ENCODE measurements at places on chromosomes 7 and 10.

GRCh38 chr10:62234077-62234605 lies 34.5 kb downstream of the RTKN2 start:
- peak; percentile 25 for ATAC-seq

GRCh38 chr10:75974080-75974479 lies 542.7 kb downstream of the LRMDA start:
- ATAC-seq = no peak

DNA sequence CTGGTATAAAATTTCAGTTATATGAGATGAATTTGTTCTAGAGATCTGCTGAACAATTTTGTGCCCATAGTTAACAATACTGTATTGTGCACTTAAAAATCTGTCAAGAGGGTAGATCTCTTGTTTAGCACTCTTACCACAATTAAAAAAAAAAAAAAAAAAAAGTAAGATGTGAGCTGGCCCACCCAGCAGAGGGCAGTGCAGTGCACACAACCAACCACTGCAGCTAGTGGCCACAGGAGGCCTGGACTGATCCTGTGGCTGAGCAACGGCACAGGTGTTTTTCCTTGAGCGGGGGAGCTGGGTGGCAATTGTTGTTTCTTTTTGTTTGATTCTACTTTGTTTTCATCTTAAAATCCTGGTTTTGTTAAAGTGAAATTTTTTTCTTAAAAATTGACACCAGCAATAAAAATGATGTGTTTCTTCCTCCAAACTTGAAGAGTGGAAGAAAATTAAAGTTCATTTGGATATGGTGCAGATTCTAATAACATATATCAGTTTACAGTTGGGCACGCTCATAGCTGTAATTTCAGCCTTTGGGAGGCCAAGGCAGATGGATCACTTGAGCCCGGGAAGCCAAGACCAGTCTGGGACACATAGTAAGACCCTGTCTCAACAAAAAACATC lies 171.1 kb upstream of the TBX20 start:
- no peak for ATAC-seq

DNA sequence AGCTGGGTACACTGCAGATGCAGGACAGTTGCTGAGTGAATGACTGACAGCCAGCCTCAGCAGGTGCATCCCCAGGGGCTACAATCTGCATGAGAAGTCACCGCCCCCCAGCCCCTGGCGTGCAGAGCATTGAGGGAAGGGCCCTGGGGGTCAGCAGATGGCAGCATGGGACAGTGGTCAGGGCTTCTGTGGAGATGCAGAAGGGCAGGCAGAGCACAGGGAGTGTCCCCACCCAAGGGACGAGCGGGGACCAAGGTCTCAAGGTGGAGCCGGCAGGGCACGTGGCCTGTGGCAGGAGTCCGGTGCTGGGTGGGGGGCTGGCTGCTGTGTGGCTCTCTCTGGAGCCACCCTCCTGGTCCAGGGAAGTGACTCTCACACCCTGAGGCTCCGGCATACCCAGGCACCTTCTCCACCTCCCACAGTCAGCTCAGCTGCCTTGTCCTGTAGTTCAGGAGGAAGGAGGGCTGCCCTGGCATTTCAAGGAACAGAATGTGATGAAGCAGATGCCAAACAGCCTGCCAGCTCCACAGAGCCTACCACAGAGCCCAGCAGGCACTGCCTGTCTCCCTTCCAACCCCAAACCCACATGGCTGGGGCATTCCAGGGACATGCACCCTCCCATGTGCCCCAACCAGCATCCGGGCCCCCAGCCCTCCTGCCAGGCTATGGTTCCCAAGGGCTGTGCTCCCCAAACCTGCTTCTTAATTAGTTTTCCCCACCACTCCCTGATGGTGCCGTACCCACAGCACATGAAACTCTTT lies 114.5 kb downstream of the TMEM130 start:
- ATAC-seq = no peak

- ATAC-seq = no peak
Observed at GRCh38 chr10:24483701-24484100, 240.0 kb downstream of the ARHGAP21 start.

GRCh38 chr7:35839860-35840854 lies 39.3 kb downstream of the SEPTIN7 start:
- ATAC-seq = peak; percentile 63

- no peak for ATAC-seq
Observed at GRCh38 chr7:105277341-105277740, 111.4 kb downstream of the SRPK2 start.

- no peak for ATAC-seq
Observed at GRCh38 chr10:63717027-63717715, 196.0 kb downstream of the REEP3 start.

GRCh38 chr7:124856299-124856888 lies 73.2 kb downstream of the POT1 start:
- ATAC-seq = no peak

DNA sequence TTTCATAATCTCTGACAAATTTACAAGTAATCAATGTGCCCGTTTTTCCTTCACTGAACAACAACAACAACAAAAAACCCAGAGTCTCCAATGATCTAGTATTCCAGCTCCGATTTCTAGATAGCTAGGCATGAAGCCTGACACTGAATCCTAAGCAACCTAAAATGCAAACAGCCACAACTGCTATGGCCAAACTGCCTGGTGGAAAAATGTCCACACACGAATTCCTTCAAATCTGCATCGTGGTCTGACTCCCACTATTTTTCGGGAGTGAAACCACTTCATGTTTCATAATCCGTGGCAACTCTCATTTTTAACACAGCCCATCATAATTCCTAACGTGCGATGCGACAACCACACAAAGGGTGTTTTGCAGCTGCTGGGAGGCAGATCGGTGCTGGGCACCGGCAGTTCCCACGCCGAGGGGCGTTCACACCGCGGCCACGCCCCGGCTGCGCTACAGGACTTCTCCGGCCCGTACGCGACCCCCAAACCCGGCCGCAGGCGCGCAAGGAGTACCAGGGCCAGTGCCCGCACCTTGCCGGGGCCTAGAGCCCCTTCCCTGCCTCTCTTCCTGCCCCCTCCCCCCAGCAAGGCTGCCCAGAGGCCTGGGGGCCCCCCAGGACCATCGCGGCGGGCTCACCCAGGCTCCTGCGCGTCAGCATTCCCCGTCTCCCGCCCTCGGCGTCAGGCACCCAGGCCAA lies 814 bp downstream of the RUFY2 start:
- ATAC-seq = peak; percentile 15

DNA sequence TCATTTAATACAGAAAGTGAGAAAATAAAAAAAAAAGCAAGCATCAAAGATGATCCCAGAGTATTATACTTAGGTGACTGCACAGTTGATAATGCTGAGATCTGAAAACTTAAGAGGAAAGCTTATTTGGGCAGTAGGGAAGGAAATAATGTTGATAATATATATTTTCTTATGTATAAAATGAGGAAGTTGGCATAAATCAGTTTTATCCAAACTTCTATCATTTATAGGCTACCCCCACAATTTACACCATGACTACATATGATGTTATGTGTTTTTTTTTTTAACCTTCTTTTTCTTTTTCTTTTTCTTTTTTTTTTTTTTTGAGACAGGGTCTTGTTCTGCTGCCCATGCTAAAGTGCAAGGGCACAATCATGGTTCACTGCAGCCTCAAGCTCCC lies 108.2 kb upstream of the PLXDC2 start:
- ATAC-seq = no peak

GRCh38 chr7:115116773-115117715 lies 195.2 kb downstream of the MDFIC start:
- ATAC-seq = no peak

- no peak for ATAC-seq
Observed at GRCh38 chr7:151629713-151630272, 110.1 kb upstream of the RHEB start.

GRCh38 chr7:140155428-140155827 lies 21.4 kb downstream of the KDM7A start:
- ATAC-seq = no peak

GRCh38 chr10:122040786-122041185 lies 51.8 kb downstream of the TACC2 start:
- no peak for ATAC-seq

GRCh38 chr10:3215153-3215775 lies 42.7 kb upstream of the PITRM1 start:
- no peak for ATAC-seq

- no peak for ATAC-seq
Observed at GRCh38 chr10:129373231-129373630, 93.8 kb upstream of the MGMT start.

Data from activated CD4-positive, CD25-positive, alpha-beta regulatory T cell treated with anti-CD3 and anti-CD28 coated beads, Interleukin-2, amount 50 U/mL, for 24 hours (primary cell).